ENCODE measurements at places on chromosomes 3 and 15.

DNA sequence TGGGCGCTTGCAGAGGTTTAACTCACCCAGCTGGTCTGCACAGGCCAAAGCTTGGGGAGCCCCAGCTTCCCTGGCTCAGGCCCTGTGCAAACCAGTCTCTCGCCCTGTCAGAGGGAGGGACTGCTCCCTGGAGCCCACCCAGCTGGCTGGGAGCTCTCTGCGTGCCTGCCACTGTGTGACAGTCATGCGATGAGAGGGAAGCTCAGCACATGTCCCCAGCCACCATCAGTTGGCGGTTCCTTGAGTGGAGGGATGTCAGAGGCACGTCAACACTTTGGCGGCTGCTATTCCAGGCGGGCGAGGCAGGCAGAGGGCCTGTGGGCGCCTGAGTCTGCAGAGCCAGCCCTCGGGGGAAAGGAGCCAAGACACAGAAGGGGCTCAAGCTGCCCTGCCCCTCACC, 324.6 kb downstream of the UACA start:
- no peaks in the 10 kb centered on the region for H3K36me3 ChIP-seq
- peaks cover 26% of the 10 kb centered on the region for H3K4me1 ChIP-seq
- H3K4me3 ChIP-seq = no peak overlapping the region
- no peak for DNase-seq
- no peaks in the 10 kb centered on the region for H3K27me3 ChIP-seq

- peaks cover 6% of the 10 kb centered on the region for H3K4me1 ChIP-seq
- H3K27me3 ChIP-seq = peaks cover 5% of the 10 kb centered on the region
- no peak overlapping the region for H3K4me3 ChIP-seq
- no peak for DNase-seq
Observed at GRCh38 chr3:194773771-194774455, 88.2 kb downstream of the FAM43A start.

- H3K27me3 ChIP-seq = no peaks in the 10 kb centered on the region
- no peak overlapping the region for H3K4me3 ChIP-seq
- peaks cover 3% of the 10 kb centered on the region for H3K36me3 ChIP-seq
- DNase-seq = no peak
- H3K27ac ChIP-seq = no peak overlapping the region
Observed at GRCh38 chr15:56232058-56232457, 11.6 kb downstream of the RFX7 start.

DNA sequence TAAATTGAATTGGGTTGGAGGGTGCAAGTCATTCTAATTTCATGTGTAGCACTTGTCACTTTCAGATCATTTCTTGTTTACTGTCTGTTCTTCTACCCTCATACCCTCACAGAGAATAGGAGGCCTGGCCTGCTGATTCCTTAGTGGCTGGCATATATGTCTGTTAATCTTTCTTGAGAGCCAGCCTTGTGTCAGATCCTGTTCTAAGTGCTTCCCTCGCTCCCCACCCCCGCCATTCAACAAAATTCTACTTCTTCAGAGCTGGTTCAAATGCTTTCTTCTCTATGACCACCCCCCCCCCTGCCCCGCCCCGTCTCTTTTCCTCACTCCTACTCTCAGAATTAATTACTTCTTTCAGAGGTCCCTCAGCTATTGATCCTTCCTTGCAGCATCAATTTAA, 1.5 kb upstream of the U2SURP start:
- no peaks in the 10 kb centered on the region for H3K36me3 ChIP-seq
- peaks cover 27% of the 10 kb centered on the region for H3K4me1 ChIP-seq
- no peaks in the 10 kb centered on the region for H3K27me3 ChIP-seq
- DNase-seq = no peak
- H3K4me3 ChIP-seq = no peak overlapping the region
- peak overlapping the region; percentile 95 for H3K27ac ChIP-seq

- H3K27me3 ChIP-seq = no peaks in the 10 kb centered on the region
- H3K4me1 ChIP-seq = no peaks in the 10 kb centered on the region
- H3K27ac ChIP-seq = no peak overlapping the region
- no peak overlapping the region for H3K4me3 ChIP-seq
Observed at GRCh38 chr15:68200016-68200861, 4.9 kb downstream of the CALML4 start.

DNA sequence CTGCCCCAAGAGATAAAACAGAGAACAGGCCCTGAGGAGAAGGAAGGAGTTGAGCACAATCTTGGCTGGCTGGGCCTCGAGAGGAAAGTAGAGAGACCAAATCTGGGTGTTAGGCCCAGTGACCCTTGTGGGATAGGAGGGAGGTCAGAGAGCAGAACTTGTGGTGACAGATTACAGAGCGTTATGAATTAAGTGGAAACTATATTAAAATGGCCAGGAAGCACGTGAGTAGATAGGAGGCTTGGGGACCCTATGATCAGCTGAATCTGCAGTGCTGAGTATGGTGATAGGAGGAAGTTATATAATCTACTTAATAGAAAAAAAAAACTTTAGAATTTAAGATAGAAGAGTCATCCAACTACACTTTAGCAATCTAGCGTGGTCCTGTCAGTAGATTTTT, 30.0 kb downstream of the ST6GAL1 start:
- H3K4me3 ChIP-seq = no peak overlapping the region
- no peaks in the 10 kb centered on the region for H3K27me3 ChIP-seq
- H3K27ac ChIP-seq = no peak overlapping the region
- H3K36me3 ChIP-seq = peaks cover 13% of the 10 kb centered on the region
- peaks cover 21% of the 10 kb centered on the region for H3K4me1 ChIP-seq

GRCh38 chr3:42192334-42193200, 73.4 kb downstream of the CCK start:
- no peaks in the 10 kb centered on the region for H3K27me3 ChIP-seq
- H3K4me3 ChIP-seq = no peak overlapping the region
- H3K27ac ChIP-seq = no peak overlapping the region
- peaks cover 21% of the 10 kb centered on the region for H3K36me3 ChIP-seq
- no peaks in the 10 kb centered on the region for H3K4me1 ChIP-seq

GRCh38 chr15:100824211-100824610, 55.4 kb upstream of the ALDH1A3 start:
- H3K27me3 ChIP-seq = no peaks in the 10 kb centered on the region
- no peaks in the 10 kb centered on the region for H3K4me1 ChIP-seq
- H3K36me3 ChIP-seq = no peaks in the 10 kb centered on the region
- DNase-seq = no peak
- no peak overlapping the region for H3K27ac ChIP-seq
- H3K4me3 ChIP-seq = no peak overlapping the region

GRCh38 chr3:187066228-187066995, 72.9 kb downstream of the RPL39L start:
- H3K4me3 ChIP-seq = no peak overlapping the region
- H3K27ac ChIP-seq = no peak overlapping the region
- H3K4me1 ChIP-seq = peaks cover 40% of the 10 kb centered on the region
- H3K36me3 ChIP-seq = peaks cover 32% of the 10 kb centered on the region
- no peaks in the 10 kb centered on the region for H3K27me3 ChIP-seq

DNA sequence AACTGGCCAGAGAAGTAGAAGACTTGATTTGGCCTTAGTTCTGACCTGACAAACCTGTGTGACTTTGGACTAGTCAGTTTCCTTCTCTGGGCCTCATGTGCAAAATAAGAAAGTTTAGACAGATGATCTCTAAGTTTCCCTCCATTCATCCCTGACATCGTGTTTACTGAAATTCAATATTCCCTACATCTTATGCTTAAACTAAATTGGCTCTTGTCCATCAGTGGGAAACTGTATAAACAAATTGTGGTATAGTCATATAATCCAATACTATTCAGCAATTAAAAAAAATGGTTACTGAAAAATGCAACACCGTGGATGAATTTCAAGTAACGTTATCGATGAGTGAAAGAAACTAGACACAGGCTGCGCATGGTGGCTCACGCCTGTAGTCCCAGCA, 64.4 kb upstream of the HRH1 start:
- H3K4me3 ChIP-seq = no peak overlapping the region
- no peak for DNase-seq
- no peak overlapping the region for H3K27ac ChIP-seq

DNA sequence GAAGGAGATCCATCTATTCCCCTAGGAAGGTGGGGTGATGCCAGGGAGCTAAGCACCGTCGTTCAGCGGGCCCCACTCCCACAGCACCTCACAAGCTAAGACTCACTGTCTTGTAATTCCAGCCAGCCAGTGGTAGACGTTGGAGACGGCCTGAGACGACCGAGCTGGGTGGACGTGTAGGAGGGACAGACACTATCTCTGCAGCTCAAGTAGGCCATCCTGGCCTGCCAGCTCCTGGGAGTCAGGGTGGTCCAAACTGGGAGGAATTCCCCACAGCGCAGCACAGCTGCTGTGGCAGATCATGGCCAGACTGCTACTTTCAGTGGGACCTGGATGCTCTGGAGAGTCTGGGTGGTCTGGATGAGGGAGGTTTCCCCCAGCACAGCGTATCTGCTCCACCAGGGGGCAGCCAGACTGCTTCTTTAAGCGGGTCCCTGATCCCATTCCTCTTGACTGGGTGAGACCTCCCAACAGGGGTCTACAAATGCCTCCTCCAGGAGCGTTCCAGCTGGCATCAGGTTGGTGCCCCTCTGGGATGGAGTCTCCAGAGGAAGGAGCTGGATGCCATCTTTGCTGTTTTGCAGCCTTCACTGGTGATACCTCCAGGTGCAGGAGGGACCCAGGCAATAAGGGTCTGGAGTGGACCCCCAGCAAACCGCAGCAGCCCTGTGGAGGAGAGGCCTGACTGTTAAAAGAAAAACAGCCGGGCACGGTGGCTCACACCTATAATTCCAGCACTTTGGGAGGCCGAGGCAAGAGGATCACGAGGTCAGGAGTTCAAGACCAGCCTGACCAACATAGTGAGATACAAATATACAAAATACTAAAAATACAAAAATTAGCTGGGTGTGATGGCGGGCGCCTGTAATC, 27.6 kb downstream of the GNB5 start:
- H3K4me3 ChIP-seq = no peak overlapping the region
- no peak for DNase-seq
- peaks cover 6% of the 10 kb centered on the region for H3K36me3 ChIP-seq
- H3K27me3 ChIP-seq = no peaks in the 10 kb centered on the region

GRCh38 chr3:58474967-58475578, 16.8 kb upstream of the KCTD6 start:
- DNase-seq = no peak
- no peak overlapping the region for H3K27ac ChIP-seq
- no peaks in the 10 kb centered on the region for H3K36me3 ChIP-seq

GRCh38 chr3:169420429-169420828, 243.1 kb downstream of the MECOM start:
- no peak overlapping the region for H3K4me3 ChIP-seq
- no peaks in the 10 kb centered on the region for H3K27me3 ChIP-seq
- H3K4me1 ChIP-seq = no peaks in the 10 kb centered on the region
- DNase-seq = no peak

DNA sequence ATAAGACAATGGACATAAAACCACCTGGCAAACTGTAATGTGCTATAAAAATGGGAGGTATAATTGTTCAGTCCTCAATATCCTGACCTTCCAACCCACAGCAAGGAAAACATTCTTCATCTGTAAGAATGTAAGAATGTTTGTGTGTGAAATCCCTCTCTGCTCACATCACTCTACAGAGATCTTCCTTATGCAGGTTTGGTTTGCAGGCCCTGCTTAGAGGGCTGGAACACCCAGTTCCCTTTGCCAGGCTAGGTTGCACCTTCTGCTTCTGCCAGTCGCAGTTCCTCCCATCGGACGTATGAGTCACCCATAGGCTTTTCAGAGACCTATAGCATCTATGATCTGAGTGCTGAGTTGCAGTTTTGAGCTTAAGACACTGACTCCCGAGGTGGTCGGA, 24.1 kb upstream of the MINAR1 start:
- no peak for DNase-seq
- no peaks in the 10 kb centered on the region for H3K36me3 ChIP-seq
- no peaks in the 10 kb centered on the region for H3K27me3 ChIP-seq

GRCh38 chr3:120181632-120182031, 87.4 kb upstream of the GSK3B start:
- no peak overlapping the region for H3K27ac ChIP-seq
- no peaks in the 10 kb centered on the region for H3K27me3 ChIP-seq
- no peak for DNase-seq
- no peaks in the 10 kb centered on the region for H3K36me3 ChIP-seq

DNA sequence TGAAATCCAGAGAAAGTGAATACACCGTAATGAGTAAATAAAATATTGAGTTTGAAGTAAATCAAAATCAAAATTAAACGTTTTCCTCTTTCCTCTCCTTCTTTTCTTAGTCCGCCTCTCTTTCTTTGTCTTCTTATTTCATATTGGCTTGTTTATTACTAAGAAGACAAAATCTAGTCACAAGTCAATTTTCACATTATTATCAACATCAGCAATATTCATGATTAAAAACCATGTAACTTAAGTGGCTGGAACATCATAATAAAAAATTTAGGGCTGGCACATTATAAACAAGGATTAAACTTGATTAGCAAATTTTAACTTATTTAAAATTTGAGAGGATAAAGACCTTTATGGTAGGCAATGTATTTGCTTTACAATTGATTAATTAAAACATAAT, 61.4 kb downstream of the BCHE start:
- no peaks in the 10 kb centered on the region for H3K36me3 ChIP-seq
- DNase-seq = no peak
- no peaks in the 10 kb centered on the region for H3K27me3 ChIP-seq
- no peak overlapping the region for H3K4me3 ChIP-seq
